ENCODE measurements at places on chromosomes 6 and 20. TPM values are rescaled to one million over a fixed set of nuclear protein-coding genes. Genes with fewer than 3 reads are reported as not detected.

- no peak overlapping the region for H3K27ac ChIP-seq
- H3K36me3 ChIP-seq: no peaks in the 10 kb centered on the region
- no peak for DNase-seq
- H3K27me3 ChIP-seq: no peaks in the 10 kb centered on the region
- H3K4me1 ChIP-seq: peaks cover 6% of the 10 kb centered on the region
Measured at GRCh38 chr20:19522836-19523590, 235.0 kb upstream of the RIN2 start.

DNA sequence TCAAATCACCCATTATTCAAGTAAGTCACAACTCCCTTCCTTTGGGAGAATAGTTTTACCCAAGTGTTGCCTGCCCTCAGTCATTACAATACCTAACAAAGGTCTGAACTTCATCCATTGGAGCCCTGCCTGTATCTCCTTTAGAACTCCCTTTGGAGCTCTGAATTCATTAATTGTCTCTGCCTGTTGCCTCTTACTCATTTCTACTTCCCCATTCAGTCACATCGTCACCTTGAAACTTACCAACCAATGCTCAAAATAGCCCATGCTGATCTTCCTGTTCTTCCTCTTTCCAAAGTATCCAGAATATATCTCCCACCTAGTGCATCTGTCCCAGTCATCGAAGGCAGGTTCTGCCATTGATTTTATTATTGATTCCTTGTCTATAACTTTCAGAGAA, 120.7 kb upstream of the ADGRF1 start:
- no peaks in the 10 kb centered on the region for H3K27me3 ChIP-seq
- H3K4me3 ChIP-seq: no peak overlapping the region
- H3K4me1 ChIP-seq: no peaks in the 10 kb centered on the region
- H3K36me3 ChIP-seq: no peaks in the 10 kb centered on the region
- no peak overlapping the region for H3K27ac ChIP-seq

- H3K4me3 ChIP-seq: no peak overlapping the region
- DNase-seq: peak; percentile 68
- H3K27me3 ChIP-seq: no peaks in the 10 kb centered on the region
- H3K36me3 ChIP-seq: no peaks in the 10 kb centered on the region
Measured at GRCh38 chr6:133806382-133807140, 82.4 kb upstream of the TCF21 start.

GRCh38 chr6:72111611-72112010, 225.3 kb downstream of the RIMS1 start:
- no peak for DNase-seq
- H3K4me1 ChIP-seq: no peaks in the 10 kb centered on the region
- no peaks in the 10 kb centered on the region for H3K27me3 ChIP-seq
- H3K27ac ChIP-seq: no peak overlapping the region

GRCh38 chr6:7282097-7282906, 30.7 kb downstream of the SSR1 start:
- H3K4me3 ChIP-seq: no peak overlapping the region
- no peak overlapping the region for H3K27ac ChIP-seq
- no peak for DNase-seq
- no peaks in the 10 kb centered on the region for H3K27me3 ChIP-seq
- H3K4me1 ChIP-seq: no peaks in the 10 kb centered on the region
- H3K36me3 ChIP-seq: peaks cover 14% of the 10 kb centered on the region

GRCh38 chr6:95785785-95786184, 208.4 kb downstream of the MANEA start:
- no peaks in the 10 kb centered on the region for H3K27me3 ChIP-seq
- H3K4me3 ChIP-seq: no peak overlapping the region
- no peak overlapping the region for H3K27ac ChIP-seq
- no peaks in the 10 kb centered on the region for H3K4me1 ChIP-seq
- DNase-seq: no peak
- no peaks in the 10 kb centered on the region for H3K36me3 ChIP-seq

GRCh38 chr6:42038163-42038562, 12.2 kb upstream of the TAF8 start:
- no peak overlapping the region for H3K27ac ChIP-seq
- H3K4me3 ChIP-seq: no peak overlapping the region
- no peak for DNase-seq
- no peaks in the 10 kb centered on the region for H3K27me3 ChIP-seq
- H3K4me1 ChIP-seq: peaks cover 28% of the 10 kb centered on the region

GRCh38 chr6:143293523-143293922, 157.0 kb downstream of the ADAT2 start:
- peak overlapping the region; percentile 62 for H3K27ac ChIP-seq
- H3K36me3 ChIP-seq: no peaks in the 10 kb centered on the region
- no peaks in the 10 kb centered on the region for H3K27me3 ChIP-seq
- peaks cover 3% of the 10 kb centered on the region for H3K4me1 ChIP-seq

- no peak for DNase-seq
- H3K27me3 ChIP-seq: no peaks in the 10 kb centered on the region
- peaks cover 13% of the 10 kb centered on the region for H3K4me1 ChIP-seq
- H3K27ac ChIP-seq: no peak overlapping the region
Measured at GRCh38 chr20:48886811-48887210, 34.7 kb upstream of the ARFGEF2 start.

DNA sequence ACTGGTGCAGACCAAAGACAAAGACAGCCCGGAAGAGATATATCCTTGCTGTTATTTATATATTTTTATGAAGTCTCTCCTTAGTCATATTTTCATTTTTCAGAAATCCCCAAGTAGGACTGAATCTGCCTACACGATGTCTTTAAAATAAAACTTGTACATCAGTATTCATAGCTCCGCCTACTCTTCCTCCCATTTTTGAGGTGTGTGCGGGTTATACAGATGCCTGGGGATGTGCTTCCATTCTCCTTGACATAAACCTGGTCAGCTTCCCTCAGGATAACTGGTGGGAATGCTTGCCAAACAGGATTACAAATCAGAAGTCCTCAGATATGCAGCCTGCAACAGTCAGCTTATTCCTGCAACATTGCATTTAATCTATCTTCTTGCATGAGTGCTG, 264.2 kb downstream of the PHACTR1 start:
- no peaks in the 10 kb centered on the region for H3K27me3 ChIP-seq
- no peak overlapping the region for H3K27ac ChIP-seq
- H3K4me1 ChIP-seq: peaks cover 8% of the 10 kb centered on the region

- no peaks in the 10 kb centered on the region for H3K4me1 ChIP-seq
- H3K36me3 ChIP-seq: no peaks in the 10 kb centered on the region
- no peak overlapping the region for H3K4me3 ChIP-seq
Measured at GRCh38 chr6:146127447-146128215, 98.8 kb downstream of the GRM1 start.

GRCh38 chr20:38875175-38875993, 50.8 kb upstream of the FAM83D start:
- peak overlapping the region; percentile 69 for H3K27ac ChIP-seq
- H3K4me3 ChIP-seq: no peak overlapping the region
- H3K4me1 ChIP-seq: peaks cover 5% of the 10 kb centered on the region
- H3K27me3 ChIP-seq: peaks cover 12% of the 10 kb centered on the region
- DNase-seq: peak; percentile 22
- no peaks in the 10 kb centered on the region for H3K36me3 ChIP-seq

GRCh38 chr6:25320459-25320858, 41.3 kb downstream of the CARMIL1 start:
- no peak overlapping the region for H3K4me3 ChIP-seq
- no peak for DNase-seq
- no peaks in the 10 kb centered on the region for H3K27me3 ChIP-seq
- no peaks in the 10 kb centered on the region for H3K4me1 ChIP-seq
- no peak overlapping the region for H3K27ac ChIP-seq

- no peaks in the 10 kb centered on the region for H3K27me3 ChIP-seq
- H3K4me3 ChIP-seq: no peak overlapping the region
- H3K36me3 ChIP-seq: no peaks in the 10 kb centered on the region
- DNase-seq: no peak
Measured at GRCh38 chr6:128710315-128710714, 172.6 kb upstream of the LAMA2 start.

DNA sequence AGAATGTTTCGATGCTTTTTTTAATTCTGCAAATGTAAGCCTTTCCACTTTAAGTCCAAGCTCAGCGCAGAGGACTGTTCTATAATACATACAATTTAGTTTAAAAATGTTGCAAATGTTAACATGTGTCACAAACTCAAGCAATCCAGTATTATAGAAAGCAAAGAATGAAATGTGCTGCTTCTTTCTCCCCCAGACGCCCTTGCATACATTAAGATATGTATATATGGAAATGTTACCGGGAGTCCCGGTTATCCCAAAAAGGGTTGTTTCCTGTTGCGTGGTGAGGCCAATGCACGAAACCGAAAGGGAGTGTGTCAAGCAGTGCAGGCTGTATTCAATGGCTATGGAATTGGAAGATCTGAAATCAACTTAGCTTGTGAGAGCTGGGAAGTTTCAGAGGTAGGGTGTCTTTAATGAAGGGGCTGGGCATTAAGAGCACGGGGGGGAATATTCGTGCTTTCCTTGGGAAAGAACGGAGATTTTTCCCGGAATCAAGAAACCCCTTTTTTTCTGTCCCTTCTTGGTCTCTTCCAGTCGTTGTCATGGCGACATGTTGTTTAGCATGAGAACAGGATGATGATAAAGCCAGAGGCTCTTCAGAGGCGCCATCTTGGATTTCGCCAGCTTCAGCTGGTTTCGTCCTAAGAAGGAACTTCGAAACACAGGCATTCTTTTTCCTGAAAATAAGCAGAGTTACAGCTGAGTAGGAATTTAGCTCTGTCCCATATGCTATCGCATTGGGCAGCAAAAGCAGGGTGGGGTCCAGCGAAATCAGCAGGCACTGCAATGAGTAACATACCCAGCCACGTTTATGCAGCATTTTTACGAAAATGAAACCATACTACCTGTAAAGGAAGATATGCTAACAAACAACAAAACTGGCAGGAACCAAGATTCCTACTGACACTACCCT, 10.1 kb upstream of the NQO2 start:
- H3K4me3 ChIP-seq: peak overlapping the region; percentile 97
- H3K27me3 ChIP-seq: no peaks in the 10 kb centered on the region
- peak; percentile 99 for DNase-seq
- H3K36me3 ChIP-seq: no peaks in the 10 kb centered on the region
- peaks cover 25% of the 10 kb centered on the region for H3K4me1 ChIP-seq

GRCh38 chr6:10837622-10837994, 731 bp downstream of the MAK start:
- peak overlapping the region; percentile 62 for H3K4me3 ChIP-seq
- H3K27ac ChIP-seq: no peak overlapping the region
- H3K27me3 ChIP-seq: peaks cover 36% of the 10 kb centered on the region
- no peaks in the 10 kb centered on the region for H3K36me3 ChIP-seq
- no peak for DNase-seq

DNA sequence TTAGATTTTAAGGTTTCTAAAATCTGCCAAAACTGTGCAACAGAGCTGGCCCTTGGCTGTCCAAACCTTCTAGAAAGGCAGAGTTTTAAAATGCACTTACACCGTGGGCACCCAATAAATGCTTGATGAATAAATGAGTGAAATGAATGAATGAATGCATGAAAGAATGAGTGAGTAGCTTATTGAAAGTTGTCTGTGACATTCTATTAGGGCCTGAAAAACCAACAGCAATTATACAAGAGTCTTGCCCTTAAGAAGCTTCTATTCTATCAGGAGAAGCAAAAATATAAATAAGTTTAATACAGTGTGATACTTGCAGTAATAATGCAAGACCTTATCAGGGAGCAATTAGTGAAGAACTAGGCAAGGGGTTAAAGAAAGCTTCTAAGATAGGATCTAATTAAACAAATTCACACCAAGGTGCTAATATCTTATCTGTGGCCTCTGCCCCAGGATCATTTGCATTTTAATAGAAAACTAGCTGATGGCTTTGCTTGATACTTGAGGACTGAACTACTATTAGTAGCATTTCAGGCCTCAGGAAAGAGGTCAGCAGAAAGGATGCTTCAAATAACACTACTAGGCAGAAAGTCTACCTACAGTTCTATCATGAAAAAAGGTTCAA, 230.7 kb downstream of the GMPR start:
- H3K36me3 ChIP-seq: no peaks in the 10 kb centered on the region
- H3K4me3 ChIP-seq: no peak overlapping the region
- H3K27me3 ChIP-seq: no peaks in the 10 kb centered on the region
- H3K27ac ChIP-seq: no peak overlapping the region
- DNase-seq: no peak
- H3K4me1 ChIP-seq: no peaks in the 10 kb centered on the region

DNA sequence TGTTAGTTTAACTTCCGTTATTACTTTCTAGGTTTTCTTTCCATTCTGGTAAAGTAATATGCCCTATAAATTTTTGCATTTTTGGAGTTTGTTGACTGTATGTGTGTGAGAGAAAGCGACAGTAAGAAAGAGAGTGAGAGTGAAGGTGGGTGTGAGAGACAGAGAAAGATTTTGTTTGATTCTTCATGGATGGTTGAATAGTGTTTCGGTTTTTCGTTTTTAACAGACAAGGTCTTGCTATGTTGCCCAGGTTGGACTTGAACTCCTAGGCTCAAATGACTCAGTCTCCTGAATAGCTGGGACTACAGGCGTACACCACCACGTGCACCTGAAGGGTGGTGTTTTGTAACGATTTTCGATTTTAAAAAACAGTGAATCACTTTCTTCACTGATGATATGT, 329.1 kb upstream of the RUNX2 start:
- DNase-seq: no peak
- H3K27ac ChIP-seq: no peak overlapping the region
- no peak overlapping the region for H3K4me3 ChIP-seq
- H3K4me1 ChIP-seq: no peaks in the 10 kb centered on the region
- H3K36me3 ChIP-seq: no peaks in the 10 kb centered on the region
- no peaks in the 10 kb centered on the region for H3K27me3 ChIP-seq

DNA sequence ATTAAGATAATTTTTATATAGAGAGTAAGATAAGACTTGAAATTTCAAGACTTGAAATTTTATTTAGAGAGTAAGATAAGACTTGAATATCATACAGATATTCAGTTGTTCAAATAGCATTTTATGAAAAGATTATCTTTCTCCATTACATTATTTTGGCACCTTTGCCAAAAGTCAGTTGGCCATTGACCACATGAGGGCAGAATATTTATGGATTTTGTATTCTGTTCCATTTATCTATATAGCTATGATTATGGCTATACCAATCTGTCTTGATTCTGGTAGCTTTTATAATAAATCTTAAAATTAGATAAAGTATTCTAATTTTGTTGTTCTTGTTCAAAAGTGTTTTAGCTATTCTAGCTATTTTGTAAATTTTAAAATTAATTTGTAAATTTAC, 537.9 kb upstream of the GJE1 start:
- H3K36me3 ChIP-seq: no peaks in the 10 kb centered on the region
- no peak overlapping the region for H3K27ac ChIP-seq
- no peak overlapping the region for H3K4me3 ChIP-seq
- H3K4me1 ChIP-seq: no peaks in the 10 kb centered on the region

DNA sequence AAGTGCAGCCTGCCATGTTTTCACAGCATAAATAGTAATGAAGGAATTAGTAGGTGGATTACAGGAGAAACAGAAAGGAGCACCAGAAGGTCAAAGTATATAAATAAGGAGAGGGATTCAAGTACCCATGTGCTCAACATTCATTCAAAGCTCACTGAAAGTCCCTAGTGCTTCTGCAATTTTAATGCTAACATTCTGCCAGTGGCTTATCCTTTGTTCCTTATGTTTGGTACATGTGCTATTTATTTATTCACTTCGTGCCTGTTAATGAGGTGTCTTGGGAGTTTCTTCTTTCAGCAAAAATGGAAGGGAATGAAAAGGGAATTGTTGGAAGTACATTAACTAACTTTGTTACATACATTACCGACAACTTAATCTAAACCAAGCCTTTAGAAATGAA, 105.7 kb downstream of the CRYBG1 start:
- H3K27me3 ChIP-seq: peaks cover 2% of the 10 kb centered on the region
- no peaks in the 10 kb centered on the region for H3K36me3 ChIP-seq
- H3K27ac ChIP-seq: no peak overlapping the region

- no peak overlapping the region for H3K27ac ChIP-seq
- no peak for DNase-seq
- no peak overlapping the region for H3K4me3 ChIP-seq
- no peaks in the 10 kb centered on the region for H3K27me3 ChIP-seq
Measured at GRCh38 chr6:5286780-5287179, 25.5 kb downstream of the FARS2 start.

Gene CCN5
- 0.18 TPM for total RNA-seq

Gene KIF3B
- 12.8 TPM for total RNA-seq

Gene HRH3
- 0.35 TPM for total RNA-seq

Gene OXT
- total RNA-seq: 0.66 TPM

Gene CCR6
- total RNA-seq: not detected

Gene CCN6
- 0.09 TPM for total RNA-seq

All from muscle of leg (tissue), 16 donors.